A549 treated with DMSO at 1 μM for 4 hours (cell line): ENCODE measurements at places on chromosomes 2 and 18. TPM values are rescaled to one million over a fixed set of nuclear protein-coding genes. Genes with fewer than 3 reads are reported as not detected.

The LYPD6 gene
- 0.06 to 0.12 TPM (median 0.07 TPM) in 5 replicates for total RNA-seq

The MAP2 gene
- 0.28 to 0.72 TPM (median 0.50 TPM) in 5 replicates for total RNA-seq

The SIGLEC15 gene
- total RNA-seq: 0.05 to 0.44 TPM (median 0.08 TPM) in 4 of 5 replicates, not detected in the other

The RAPH1 gene
- 5.7 to 7.6 TPM (median 7.3 TPM) in 5 replicates for total RNA-seq

The FRZB gene
- total RNA-seq: 0.07 to 0.09 TPM in 2 of 5 replicates, not detected in the others

The AOX1 gene
- 2.9 to 4.8 TPM (median 3.3 TPM) in 5 replicates for total RNA-seq

The PKDCC gene
- total RNA-seq: 24.5 to 32.9 TPM (median 29.4 TPM) in 5 replicates

The FAM237A gene
- not detected in 5 replicates for total RNA-seq

The CDH7 gene
- 0.02 to 0.07 TPM (median 0.03 TPM) in 3 of 5 replicates, not detected in the others for total RNA-seq

The DUSP19 gene
- total RNA-seq: 0.41 to 1.1 TPM (median 0.61 TPM) in 5 replicates

The SERPINB5 gene
- 0.08 to 0.20 TPM (median 0.11 TPM) in 5 replicates for total RNA-seq

The ATG9A gene
- total RNA-seq: 47.0 to 55.9 TPM (median 49.7 TPM) in 5 replicates

The BUB1 gene
- total RNA-seq: 40.2 to 51.4 TPM (median 49.8 TPM) in 5 replicates

The TSPYL6 gene
- not detected in 5 replicates for total RNA-seq

The FOXI3 gene
- total RNA-seq: not detected in 5 replicates

The NTSR2 gene
- not detected in 5 replicates for total RNA-seq

The TGFBRAP1 gene
- 16.3 to 19.3 TPM (median 18.3 TPM) in 5 replicates for total RNA-seq

The NT5C1B gene
- not detected in 5 replicates for total RNA-seq

The ALK gene
- total RNA-seq: 0.04 TPM in 1 of 5 replicates, not detected in the others

The GDF7 gene
- total RNA-seq: 0.02 to 0.05 TPM (median 0.05 TPM) in 5 replicates

The KANSL1L gene
- total RNA-seq: 0.24 to 0.99 TPM (median 0.56 TPM) in 5 replicates

The YES1 gene
- total RNA-seq: 21.4 to 31.6 TPM (median 27.5 TPM) in 5 replicates

The CRYBA2 gene
- total RNA-seq: 0.18 TPM in 1 of 5 replicates, not detected in the others

The CTAGE1 gene
- total RNA-seq: not detected in 5 replicates

The ZNF512 gene
- 13.6 to 19.8 TPM (median 18.9 TPM) in 5 replicates for total RNA-seq

The CRYGC gene
- not detected in 5 replicates for total RNA-seq

The ITGA6 gene
- total RNA-seq: 38.3 to 53.8 TPM (median 48.3 TPM) in 5 replicates

The B3GNT7 gene
- 1.1 to 2.3 TPM (median 1.6 TPM) in 5 replicates for total RNA-seq

The EML6 gene
- total RNA-seq: 1.3 to 1.8 TPM (median 1.5 TPM) in 5 replicates
